ENCODE measurements at places on chromosomes 16 and 17. TPM values are rescaled to one million over a fixed set of nuclear protein-coding genes. Genes with fewer than 3 reads are reported as not detected.

Gene CCR7
- 0.17 TPM for total RNA-seq

Gene SLC5A2
- 0.78 TPM for total RNA-seq

Gene DNAAF8
- total RNA-seq, result 0.17 TPM

Gene SLFN14
- total RNA-seq, result not detected

Gene PIK3R6
- total RNA-seq, result not detected

- no peak for DNase-seq
These were observed 43.9 kb upstream of the ALDH3A1 start for GRCh38 chr17:19791918-19792550.

GRCh38 chr16:54576785-54577184, 290.2 kb upstream of the IRX3 start:
- DNase-seq, result no peak

DNA sequence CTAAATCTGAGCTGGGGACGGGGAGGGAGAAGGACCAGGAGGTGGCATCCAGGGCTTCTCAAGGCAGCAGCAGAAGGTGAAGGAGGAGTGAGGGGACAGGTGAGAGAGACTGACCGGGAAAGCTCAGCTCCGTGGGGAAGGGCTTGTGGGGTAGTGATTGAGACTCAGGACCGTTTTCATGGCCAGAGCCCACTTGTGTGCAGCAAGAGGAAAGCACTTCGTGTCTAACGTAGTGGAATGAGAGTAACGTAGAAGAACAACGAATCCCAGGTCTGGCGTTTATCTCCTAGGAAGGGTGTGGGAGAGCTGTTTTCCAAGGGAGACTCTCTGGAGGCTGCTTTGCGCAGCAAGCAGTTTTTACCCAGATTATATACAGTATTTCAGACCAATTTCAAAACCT, 1.3 kb upstream of the CDH3 start:
- DNase-seq, result no peak

DNA sequence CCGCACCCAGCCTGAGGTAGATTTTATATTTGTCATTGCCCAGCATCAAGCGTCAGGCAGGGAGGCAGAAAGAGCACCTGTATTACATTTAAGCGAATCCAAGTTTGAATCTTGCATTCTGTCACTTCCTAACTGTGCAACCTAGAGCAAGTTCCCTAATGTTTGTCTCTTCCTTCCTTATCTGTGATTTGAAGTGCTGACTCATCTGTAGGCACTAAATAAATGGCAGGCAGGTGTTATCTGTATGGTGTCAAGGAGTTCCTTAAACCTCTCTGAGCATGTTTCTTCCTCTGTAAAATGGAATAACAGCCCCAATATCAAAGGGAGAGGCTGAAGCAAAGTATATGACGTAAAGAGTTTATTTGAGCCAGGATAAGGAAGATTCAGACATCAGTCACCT, 24.3 kb downstream of the GP2 start:
- no peak for DNase-seq

GRCh38 chr16:11350921-11351335, 5.7 kb downstream of the RMI2 start:
- DNase-seq, result no peak
